ENCODE measurements at places on chromosomes 11 and 22.

DNA sequence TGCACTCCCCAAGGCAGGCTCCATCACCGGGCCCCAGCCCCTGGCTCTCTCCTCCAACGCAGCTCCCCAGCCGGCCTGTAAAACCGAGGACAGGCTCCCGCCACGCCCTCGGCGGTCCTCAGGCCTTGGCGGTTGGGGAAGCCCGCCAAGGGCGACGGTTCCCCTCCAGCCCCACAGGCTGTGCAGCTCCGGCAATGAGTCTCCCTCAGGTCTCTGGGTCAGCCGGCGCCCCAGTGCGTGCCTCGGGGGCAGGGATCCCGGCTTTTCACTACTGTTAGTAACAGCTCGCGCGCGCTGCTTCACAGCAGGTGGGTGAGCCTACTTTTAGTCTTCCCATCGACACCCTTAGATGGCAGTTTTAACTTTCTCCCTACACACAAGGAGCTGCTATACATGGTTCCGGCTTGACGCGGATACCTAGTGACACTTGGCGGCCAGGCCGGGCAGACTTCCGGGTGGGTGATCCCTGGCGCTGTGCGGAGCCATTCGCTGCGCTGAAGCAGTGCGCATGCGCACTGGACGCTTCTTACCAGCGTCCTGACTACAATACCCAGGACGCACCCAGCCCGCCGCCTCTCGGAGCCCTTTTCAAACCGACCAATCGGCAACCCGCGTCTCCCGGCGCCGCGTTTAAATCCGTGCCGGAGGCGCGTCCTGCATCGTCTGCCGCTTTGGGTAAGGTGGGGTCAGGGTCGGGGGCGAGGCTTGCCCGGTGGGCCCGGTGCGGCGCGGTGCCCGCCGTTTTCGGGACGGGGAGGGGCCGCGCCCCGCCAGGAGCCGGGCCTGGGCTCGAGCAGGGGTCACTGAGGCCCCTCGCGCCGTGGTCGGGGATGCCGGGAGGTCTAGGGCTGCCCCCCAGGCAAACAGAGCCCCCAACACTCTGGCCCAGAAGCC lies at the start of gene GTSE1:
TSS of gene GTSE1 (plus strand) at position 614 of the 894 bp plus-strand sequence. CDS start 531 bp downstream, outside the sequence.
- DNase-seq, result peak; percentile 95

- DNase-seq, result no peak
These were observed 13.3 kb downstream of the ARHGAP1 start for GRCh38 chr11:46686886-46687795.

- no peak for DNase-seq
These were observed 35.8 kb upstream of the POU2AF2 start for GRCh38 chr11:111209543-111210355.

- DNase-seq, result no peak
These were observed 31.3 kb downstream of the ATXN10 start for GRCh38 chr22:45702981-45703380.

- no peak for DNase-seq
These were observed 382 bp downstream of the C11orf54 start for GRCh38 chr11:93741882-93742226.

DNA sequence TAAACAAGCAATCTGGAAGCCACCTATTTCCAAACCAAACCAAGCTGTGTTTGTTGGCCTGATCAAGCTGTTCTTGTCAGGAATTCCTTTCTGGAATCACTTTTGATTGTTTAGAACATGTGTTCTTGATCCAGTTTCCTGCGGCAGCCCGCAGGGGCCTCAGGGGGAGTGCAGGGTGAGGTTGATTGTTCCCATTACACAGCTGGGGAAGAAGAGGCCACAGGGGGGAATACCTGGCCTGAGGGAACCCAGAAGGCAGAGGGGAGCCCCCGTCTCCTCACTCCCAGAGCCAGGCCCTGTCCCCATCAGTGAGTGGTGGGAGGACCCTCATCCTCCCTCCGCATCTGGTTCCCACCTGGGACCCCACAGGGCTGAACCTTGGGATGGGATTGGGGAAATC lies 4.2 kb downstream of the MRGPRD start:
- no peak for DNase-seq

DNA sequence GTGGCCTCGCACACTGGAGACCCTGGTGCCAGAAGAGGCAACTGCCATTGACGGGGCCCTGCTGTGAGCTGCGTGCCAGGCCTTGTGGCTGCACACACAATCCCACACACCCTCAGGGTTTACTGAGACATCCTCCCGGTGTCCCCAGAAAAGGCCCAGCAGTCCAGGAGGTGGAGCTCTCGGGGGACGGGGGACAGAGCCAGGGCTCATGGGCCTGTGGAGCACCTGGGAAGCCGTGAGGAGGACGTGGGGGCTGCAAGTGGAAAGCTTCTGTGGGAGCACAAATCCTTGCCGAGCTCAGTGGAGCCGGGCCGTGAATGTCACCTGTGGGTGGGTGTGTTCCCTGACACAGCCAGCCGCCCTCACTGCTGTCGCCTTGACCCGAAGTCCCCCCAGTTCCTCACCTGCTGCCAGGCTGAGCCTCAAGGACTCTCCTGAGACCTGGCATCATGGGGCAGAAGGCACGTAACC lies 609.7 kb downstream of the TBC1D22A start:
- no peak for DNase-seq

DNA sequence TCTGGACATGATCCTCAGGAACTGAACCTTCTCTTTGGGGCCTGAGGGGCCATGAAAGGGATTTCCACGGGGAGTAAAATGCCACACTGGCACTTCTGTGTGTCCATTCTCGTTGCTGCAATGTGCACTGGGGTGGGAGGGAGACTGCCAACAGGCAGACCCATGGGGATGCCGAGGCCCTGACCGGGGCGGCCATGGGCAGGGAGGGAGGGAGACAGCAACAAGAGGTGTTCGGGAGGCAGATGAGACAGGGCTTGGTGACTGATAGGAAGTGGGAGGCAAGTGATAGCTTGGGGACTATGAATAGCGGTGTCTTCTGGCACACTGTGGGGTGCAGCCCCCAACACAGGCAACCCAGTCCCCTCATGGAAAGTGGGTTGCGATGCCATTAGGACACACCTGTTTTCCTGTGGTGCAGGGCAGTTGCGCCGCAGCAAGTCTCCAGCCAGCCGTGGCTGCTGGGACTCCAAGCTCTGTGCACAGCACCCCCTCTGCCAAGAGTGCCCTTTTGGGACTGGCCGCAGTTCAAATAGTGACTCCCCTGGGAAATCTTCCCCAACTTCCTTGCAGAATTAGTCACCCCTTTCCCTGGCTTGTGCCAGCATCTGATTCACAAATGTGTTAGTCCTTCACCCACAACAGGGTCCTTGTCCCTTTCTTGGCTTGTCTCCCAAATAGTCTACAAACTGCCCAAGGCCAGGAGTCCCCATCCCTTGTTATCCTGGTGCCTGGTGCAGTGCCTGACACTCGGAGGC lies 88.8 kb downstream of the CHST1 start:
- no peak for DNase-seq

GRCh38 chr11:3171931-3172560 lies 6.9 kb upstream of the OSBPL5 start:
- DNase-seq, result no peak

DNA sequence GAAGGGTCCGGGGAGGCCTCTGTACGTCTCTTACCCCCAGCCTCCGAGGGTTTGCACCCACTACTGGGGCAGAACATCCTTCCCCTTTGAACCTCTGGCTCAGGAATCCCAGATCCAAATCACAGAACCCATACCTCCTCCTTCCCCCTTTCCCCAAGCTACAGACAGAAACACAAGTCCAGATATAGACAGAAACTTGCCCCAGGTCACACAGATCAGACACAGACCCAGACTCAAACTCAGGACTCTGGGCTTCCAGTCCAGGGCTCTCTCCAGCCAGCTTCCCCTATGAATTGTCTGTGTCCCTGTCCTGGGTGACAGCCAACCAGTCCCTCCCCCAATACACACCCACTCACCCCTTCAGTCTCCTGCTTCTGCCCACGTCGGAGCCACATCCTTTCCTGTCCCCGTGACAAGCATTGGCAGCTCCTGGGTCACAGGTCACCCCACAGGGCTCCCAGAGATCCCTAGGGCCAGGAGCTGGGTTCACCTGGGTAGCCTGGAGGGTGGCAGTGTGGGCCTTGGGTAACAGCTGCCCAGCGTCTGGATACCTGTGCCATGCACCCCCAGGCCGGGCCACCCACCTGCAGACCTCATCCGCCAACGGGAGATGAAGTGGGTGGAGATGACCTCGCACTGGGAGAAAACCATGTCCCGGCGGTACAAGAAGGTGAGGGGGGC lies 772 bp downstream of the TBC1D10C start:
- DNase-seq, result no peak

DNA sequence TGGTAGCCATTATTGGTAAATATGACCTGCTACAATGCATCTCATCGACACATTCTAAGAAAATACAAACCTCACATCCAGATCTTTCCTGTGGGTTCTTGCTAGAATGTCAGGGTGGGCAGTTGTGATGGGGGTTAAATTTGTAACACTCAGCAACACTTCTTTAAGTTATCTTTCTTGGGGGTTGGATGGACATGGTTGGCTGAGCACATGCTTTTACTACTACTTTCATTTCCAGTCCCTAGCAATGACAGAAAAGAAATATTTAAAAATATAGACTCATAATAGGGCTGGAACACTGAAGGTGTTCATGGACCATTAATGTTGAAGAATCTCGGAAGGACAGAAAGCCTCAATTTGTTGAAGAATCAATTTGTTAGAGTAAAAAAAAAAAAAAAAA lies 57.6 kb downstream of the APOL3 start:
- DNase-seq, result no peak

GRCh38 chr11:22785251-22785650 lies 44.4 kb downstream of the SVIP start:
- DNase-seq, result no peak

DNA sequence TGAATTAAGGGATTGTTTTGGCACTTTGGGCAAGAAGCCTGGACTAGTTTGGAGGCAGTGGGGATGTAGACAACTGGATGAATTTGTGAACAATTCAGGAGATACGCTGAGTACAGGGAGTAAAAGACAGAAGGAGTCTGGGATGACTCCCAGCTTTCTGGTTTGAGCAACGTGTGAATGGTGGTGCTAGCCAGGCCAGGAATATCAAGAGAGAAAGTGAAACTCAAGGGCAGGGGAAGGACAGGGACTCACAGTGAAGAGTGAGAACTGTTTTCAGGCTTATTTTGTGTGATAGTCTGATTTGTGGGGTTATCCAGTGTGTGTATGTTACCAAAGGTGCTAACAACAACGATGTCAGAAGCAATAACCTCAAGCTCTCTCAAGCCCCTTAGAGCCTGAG lies 15.9 kb downstream of the CHRM1 start:
- DNase-seq, result no peak

- no peak for DNase-seq
These were observed 101.8 kb upstream of the GAL start for GRCh38 chr11:68582416-68583040.

GRCh38 chr11:26483108-26483507 lies 89.0 kb downstream of the MUC15 start:
- DNase-seq, result no peak

DNA sequence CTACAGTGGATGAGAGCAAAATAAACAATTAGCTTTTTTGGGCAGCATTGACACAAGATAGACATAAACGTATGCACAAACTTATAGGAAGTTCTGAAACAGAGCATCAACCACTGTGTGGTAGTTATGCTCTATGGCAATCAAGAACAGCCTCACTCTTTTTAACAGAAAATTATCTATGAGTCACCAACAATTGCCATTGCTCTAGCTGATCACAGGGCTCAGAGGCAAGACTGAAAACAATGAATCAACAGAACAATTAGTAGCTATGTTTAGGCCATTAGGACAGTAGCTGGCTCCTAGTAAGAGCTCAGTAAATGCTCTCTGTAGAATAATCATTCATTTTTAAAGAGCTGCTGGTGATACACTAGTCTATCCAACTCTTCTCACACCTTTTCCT lies 34.9 kb upstream of the PICALM start:
- no peak for DNase-seq

GRCh38 chr11:133955945-133956421 lies 785 bp downstream of the IGSF9B start:
- no peak for DNase-seq

- no peak for DNase-seq
These were observed 168.7 kb downstream of the EFCAB6 start for GRCh38 chr22:43643387-43643786.

DNA sequence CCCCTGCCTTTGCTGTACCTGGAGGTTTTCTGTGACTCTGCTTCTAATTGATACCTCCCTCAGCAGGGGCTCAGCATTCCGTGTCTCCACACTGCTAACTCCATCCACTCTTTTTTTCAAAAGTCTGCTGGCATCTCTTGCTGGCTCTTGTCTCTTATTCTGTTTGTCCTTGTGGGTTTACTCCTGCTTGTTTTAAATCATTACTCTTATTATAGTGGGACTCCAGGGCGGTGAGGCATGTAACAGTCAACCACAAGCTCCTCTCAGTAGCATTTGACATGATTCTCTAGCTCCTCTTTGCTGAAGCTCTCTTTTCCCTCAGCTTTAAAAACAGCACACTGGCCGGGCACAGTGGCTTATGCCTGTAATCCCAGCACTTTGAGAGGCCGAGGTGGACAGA lies 260.2 kb upstream of the NARS2 start:
- DNase-seq, result no peak

GRCh38 chr11:8934742-8935488 lies 2.2 kb upstream of the C11orf16 start:
- no peak for DNase-seq

DNA sequence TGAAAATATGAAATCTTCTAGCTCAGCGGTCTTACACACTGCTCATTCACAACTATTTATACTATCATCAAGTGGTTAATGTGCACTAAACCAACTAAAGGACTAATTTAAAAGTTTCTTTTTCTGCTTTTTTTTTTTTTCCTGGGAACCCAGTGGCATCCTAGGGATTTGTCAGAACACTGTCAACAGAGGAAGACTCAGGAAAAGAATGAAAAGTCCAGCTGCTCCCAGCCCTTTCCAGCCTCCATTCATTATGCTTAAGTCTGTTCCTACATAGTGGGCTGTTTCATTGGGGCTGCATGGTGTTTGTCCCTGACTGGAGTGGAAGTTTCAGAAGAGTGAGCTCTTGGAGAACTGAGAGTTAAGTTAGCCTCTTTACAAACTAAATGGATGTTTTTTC lies 391.1 kb downstream of the AASDHPPT start:
- DNase-seq, result no peak

GRCh38 chr11:36750349-36750748 lies 152.3 kb upstream of the RAG2 start:
- DNase-seq, result no peak

DNA sequence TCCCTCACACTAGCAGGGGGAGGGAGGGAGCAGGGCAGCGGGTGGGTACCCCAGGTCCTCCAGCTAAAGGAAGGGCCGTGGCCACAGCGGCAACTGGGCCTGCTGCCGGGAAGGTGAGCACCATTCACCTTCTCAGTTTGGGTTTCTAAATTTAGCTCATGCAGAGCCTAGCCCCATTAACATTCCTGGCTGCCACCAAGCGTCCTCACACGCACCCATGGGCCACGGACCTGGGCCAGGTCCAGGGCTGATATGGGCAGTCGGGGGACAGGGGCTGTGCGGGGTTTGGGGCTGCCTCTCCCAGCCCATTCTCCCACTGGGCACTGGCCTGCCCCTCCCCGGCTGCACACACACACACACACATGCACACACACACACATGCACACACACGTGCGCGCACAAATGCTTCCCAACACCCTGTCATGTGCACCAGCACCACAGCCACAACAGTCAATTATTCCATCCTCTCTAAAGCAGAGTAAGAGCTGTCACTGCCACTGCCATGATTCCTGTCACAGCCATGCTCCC lies 28.7 kb downstream of the SYT7 start:
- DNase-seq, result no peak
